ENCODE measurements at places on chromosomes 7 and 10.
A peak's percentile ranks its signal among the peaks of the same experiment; 100 is the strongest.

DNA sequence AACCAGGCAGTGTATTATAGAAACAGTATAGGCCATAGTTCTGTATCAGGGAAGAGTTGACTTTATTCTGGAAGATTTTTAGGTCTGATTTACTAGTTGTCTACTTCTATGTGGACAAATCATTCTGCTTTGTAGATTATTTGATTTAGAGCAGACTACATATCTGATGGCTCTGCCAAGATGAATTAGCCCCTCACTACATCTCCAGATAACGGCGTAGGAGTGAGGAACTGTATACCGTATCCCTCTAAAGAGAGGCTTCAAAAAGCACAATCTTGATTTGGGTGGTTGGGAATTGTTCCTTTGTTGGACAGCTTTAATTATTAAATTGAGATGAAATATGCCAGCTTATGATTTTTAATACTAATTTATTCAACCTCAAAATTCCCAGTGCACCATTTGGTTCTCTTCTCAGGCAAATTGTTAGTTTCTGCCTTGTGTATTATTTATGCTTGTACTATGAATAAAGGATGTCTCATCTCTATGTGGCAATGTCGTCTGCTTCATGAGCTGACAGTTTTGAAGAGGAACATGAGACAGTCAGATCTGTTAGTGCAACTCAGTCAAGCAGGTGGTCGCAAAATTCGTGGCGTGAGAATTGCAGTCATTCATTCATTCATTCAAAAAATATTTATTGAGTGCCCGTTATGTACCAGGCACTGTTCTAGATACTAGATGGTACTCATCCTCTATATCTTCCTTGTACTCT lies 422.8 kb downstream of the EXOC4 start:
- DNase-seq = no peak

- no peak for DNase-seq
Observed at GRCh38 chr7:25356534-25357151, 128.4 kb upstream of the NPVF start.

- DNase-seq = no peak
Observed at GRCh38 chr7:30119890-30120577, 14.8 kb upstream of the MTURN start.

DNA sequence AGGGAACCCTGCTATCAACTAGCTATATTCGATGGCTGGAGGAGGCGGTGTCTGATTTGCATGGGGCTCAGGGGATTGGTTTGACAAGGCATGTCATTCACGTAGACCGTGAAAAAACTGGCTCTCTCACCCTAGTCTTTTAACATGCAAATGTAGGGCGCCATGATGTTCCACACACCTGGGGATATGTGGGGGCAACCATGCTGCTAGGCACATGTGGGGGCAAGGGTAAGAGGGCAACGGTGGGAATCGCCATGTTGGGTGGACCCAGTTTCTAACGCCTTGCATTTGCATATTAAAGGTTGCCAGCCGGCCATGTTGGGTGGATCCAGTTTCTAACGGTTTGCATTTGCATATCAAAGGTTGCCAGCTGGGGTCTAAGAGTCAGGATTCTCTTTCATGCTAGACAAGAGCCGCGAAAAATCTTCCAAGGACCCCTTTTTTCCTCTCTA lies 419.2 kb upstream of the NFE2L3 start:
- no peak for DNase-seq

DNA sequence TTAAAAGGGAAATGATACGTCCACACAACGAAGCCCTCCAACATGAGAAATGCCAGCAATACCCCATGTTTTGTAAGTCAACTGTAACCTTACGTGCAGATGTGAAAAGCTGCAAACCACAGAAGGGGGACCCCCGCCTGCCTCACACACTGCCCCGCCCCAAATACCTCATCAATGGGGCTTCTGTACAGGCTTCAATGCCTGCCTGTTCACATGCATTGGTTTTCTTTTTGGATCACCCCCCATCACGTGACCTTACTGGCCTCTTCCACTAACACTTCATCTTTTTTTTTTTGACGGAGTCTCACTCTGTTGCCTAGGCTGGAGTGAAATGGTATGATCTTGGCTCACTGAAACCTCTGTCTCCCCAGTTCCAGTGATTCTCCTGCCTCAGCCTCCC lies 224.0 kb downstream of the TNS3 start:
- no peak for DNase-seq

- DNase-seq = no peak
Observed at GRCh38 chr10:103679096-103679790, 176.1 kb downstream of the SH3PXD2A start.

DNA sequence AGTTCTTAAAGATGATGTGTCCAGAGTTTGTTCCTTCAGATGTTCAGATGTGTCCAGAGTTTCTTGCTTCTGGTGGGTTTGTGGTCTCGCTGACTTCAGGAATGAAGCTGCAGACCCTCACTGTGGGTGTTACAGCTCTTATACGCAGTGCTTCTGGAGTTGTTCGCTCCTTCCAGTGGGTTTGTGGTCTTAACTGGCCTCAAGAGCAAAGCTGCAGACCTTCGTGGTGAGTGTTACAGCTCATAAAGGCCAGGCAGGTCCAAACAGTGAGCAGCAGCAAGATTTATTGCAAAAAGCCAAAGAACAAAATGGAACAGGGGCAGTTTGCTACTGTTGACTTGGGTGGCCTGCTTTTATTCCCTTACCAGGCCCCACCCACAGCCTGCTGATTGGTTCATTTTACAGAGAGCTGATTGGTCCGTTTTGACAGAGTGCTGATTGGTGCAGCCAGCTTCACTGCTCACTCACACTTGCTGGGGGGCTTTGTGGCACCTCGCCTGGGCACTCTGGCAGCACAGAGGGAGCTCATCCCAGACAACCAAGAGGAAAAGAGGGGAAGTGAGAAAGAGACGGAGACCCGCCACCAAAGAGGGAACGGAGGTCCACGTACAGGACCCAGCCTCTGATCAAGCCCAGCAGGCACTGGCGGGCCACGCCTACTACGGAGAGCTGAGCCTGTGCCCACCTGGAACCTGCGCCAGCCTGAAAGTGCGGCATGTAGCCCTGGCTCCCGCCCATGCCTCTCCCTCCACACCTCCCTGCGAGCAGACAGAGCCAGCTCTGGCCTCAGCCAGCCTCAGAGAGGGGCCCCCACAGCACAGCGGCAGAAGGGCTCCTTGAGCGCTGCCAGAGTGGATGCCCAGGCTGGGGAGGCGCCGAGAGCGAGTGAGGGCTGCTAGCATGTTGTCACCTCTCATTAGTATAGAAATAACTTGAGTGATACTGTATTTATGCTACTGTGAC lies 55.8 kb upstream of the SEMA3C start:
- DNase-seq = no peak

DNA sequence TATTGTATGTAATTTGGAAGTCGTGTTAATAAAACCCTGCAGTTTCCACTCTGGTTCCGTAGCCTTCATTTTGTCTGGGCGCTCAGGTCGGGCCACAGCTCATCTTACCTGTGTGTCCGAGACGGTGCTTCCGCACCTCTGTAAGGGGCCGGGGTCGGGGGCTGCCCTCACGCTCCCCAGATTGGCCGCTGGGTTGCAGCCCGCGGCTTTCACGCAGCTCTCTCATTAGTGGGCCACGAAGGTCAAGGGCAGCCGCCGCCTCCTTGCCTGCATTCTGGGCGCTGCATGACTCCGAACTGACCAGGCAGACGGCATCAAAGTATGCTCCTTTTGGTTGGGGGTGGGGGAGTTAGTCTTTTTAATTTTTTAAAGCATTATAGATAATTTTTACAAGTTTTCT lies 30.8 kb downstream of the SHH start:
- no peak for DNase-seq

- DNase-seq = peak; percentile 31
Observed at GRCh38 chr7:77799078-77799964, 748 bp downstream of the PHTF2 start.

GRCh38 chr7:92135052-92135889 lies 994 bp upstream of the CYP51A1 start:
- peak; percentile 25 for DNase-seq

GRCh38 chr10:62057359-62057758 lies 155.9 kb downstream of the ARID5B start:
- peak; percentile 47 for DNase-seq

- DNase-seq = no peak
Observed at GRCh38 chr7:84336766-84337165, 142.2 kb upstream of the SEMA3A start.

DNA sequence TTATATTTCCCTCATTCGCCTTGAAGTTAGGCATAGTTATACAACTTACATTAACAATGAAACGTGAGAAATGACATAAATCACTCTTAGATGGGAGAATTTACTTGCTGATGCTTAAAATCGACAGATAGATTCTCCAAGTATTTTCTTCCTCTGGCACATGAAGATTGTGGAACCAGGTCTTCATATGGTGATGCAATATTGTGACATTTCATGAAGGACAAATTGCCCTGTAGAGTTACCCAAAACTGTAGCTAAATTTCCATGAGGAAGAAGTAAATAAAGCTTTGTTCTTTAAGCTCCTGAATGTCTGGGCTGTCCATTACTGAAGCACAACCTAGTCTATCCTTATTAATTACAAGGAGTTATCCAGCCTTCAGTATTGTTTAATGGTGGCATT lies 353.1 kb downstream of the THSD7A start:
- no peak for DNase-seq

- peak; percentile 91 for DNase-seq
Observed at GRCh38 chr7:66099551-66100407, 14.9 kb upstream of the CRCP start.

DNA sequence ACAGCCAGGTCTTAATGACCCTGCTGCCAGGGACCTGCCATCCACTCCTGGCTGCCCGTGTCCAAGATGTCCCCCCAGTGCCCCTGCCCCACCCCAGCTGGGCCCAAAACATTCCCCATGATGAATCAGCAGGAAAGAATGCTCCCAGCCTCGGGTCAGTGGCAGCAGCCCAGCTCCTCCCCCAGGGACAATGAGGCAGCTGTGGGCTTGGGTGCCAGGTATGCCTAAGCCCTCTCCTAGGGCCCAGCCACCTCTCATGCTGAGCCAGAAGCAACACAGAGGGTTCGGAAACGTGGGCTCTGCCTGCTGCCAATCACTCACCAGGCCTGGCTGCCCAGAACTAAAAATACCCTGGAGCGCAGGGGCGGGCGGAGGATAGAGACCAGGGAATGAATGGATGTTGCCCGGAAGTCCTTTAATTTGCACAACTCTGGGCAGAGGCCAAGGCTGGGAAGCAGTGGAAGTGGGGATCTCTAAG lies 1.5 kb upstream of the LOXL4 start:
- DNase-seq = peak; percentile 82

- DNase-seq = no peak
Observed at GRCh38 chr7:156793334-156793733, 99.6 kb downstream of the LMBR1 start.

GRCh38 chr10:8752146-8752843 lies 697.8 kb downstream of the GATA3 start:
- no peak for DNase-seq

- peak; percentile 63 for DNase-seq
Observed at GRCh38 chr10:21978191-21978862, 25.2 kb downstream of the DNAJC1 start.

GRCh38 chr7:12670000-12670729 lies 17.3 kb upstream of the ARL4A start:
- DNase-seq = peak; percentile 61

GRCh38 chr10:58027426-58027825 lies 240.3 kb downstream of the IPMK start:
- DNase-seq = no peak

DNA sequence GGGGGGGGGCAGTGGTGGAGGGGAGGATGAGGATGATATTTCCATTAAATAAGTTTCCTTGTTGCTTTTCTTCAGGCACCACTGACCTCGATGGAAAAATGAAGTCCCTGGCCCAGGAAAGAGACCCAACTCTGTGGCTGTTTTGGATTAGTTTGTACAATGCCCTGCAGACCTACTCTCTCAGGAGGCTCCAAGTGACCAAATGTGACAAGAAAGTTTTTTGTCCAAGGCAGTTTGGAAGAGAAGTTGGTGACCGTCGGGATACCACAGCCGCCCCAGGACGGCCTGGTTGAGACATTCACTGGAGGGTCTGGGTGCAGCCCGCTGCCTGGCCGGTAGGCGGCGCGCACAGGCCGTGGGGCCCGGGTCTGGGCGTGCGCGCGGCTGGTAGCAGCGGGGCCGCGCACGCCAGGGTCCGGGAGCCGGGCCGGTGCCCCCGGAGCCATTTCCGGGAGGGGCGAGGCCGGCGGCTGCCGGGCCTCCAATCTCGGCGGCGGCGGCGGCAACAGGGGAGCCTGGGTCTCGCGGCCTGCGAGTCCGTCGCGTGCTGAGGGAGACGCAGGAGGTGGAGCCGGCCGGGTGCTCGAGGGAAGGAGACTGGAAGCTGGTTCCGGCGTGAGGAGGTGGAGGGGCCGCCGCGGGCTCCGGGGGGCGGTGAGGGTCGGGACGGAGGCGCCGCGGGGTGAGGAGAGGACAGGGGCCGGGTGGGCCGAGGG lies at the start of gene SGPL1:
Gene SGPL1 (plus strand): TSS at position 445 of the 716 bp plus-strand sequence. CDS start 906 bp downstream, outside the sequence.
- DNase-seq = peak; percentile 84

- DNase-seq = peak; percentile 56
Observed at GRCh38 chr10:91883549-91884444, 25.5 kb downstream of the FGFBP3 start.

- DNase-seq = no peak
Observed at GRCh38 chr7:139370943-139371313, 11.2 kb downstream of the LUC7L2 start.

DNA sequence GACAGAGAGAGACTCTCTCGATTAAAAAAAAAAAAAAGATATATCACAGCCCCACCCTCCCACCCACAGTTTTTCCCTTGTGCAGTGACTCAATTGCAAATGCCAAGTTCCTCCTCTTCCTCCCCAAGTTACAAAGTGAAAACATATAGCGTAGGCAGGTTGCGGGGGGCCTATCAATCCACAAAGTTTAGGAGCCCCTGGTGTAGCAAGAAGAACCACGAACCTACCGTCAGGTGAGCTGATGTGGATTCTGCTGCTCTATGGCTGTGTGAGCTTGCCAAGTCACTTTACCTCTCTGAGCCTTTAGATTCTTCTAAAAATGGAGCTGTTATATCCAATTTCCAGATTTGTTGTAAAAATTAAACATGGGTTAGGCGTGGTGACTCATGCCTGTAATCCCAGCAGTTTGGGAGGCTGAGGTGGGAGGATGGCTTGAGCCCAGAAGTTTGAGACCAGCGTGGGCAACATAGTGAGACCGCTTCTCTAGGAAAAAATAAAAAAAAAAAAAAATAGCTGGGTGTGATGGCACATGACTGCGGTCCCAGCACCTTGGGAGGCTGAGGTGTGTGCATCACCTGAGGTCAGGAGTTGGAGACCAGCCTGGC lies 8.2 kb upstream of the RHBDD2 start:
- DNase-seq = no peak

DNA sequence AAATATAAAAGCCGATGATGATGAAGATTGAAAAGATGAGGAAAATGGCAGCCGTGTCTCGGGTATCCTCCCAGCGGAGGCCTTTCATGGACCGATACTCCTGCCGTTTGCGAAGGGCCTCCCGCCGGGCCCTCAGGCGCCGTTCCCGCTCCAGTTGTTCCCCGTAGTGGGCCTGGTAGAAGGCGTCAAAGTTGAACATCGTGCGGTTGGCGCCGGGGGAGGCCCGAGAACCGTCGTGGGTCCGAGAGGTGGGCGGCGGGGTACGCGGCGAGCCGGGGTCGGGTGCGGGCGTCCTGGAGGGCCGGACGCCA lies 553 bp downstream of the DNAJC30 start:
- no peak for DNase-seq

All from fibroblast of skin of abdomen (primary cell).